ENCODE measurements at places on chromosomes 16 and 17.

DNA sequence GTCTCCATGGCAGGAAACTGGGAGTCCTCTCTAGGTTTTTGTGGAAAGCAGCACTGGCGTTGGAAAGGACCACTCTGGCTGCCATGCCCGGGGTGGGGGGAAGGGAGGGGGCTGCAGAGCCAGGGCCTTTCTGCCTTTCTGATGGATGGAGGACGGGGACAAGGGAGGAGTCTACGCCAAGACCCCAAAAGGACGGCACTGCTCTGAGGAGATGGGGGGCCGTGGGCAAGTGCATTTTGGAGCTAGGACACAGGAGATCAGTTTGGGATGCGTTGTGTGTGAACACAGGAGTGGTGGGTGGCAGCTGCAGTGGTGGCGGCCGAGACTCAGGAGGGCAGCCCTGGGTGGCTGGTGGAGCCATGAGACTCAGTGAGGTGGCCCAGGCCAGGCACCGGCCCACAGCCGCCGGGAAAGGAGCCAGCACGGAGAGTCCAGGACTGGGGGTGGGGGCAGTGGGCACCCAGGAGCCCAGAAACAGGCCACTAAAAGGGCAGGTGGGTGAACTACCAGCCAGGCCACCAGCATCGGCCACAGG is 2.0 kb downstream of the CENPX start:
- DNase-seq = no peak

GRCh38 chr16:81220349-81220748 is 18.1 kb upstream of the BCO1 start:
- DNase-seq = no peak

GRCh38 chr17:81870981-81871386 is at the start of gene ARHGDIA:
TSS of gene ARHGDIA (minus strand) at chr17:81871337. CDS start at chr17:81869930, 1,407 bp downstream.
- no peak for DNase-seq

- no peak for DNase-seq
Observed at GRCh38 chr17:39752241-39752881, 14.6 kb downstream of the GRB7 start.

DNA sequence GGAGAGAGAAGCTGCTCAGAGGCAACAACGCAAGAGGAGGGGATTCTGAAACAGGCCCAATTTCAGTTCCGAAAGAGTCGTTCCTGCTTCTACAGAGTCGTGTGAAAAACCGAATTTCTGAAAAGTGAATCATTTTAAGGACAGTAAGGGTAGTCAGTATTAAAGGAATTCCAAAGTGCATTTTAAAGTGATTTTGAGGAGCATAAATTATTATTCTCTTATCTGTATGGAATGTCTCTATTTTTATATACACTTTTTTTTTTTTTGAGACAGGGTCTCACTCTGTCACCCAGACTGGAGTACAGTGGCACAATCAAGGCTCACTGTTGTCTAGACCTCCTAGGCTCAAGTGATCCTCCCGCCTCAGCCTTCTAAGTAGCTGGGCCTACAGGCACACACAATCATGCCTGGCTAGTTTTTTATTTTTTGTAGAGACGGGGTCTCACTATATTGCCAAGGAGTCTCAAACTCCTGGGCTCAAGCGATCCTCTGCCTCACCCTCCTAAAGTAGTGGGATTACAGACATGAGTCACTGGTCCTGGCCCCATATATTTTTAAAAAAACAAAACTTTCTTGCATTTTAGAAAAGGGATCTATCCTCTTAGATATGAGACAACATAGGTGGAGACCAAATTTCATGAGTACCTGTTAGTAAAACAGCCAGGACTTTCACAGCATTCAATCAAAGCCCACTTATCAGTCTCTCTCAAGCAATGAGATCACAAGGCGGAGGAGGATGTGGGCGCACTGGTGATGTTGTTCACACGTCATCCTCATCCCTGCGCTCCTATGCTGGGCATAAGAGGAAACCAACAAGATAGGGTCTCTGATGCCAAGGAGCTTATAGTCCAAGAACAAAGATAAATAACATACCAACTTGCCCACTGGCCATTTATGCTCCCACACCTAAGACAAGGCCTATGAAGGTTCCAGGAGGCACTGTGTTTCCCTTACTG is 53.2 kb downstream of the SMG6 start:
- DNase-seq = no peak

- DNase-seq = peak; percentile 56
Observed at GRCh38 chr17:69012895-69013805, 47.6 kb downstream of the ABCA9 start.

GRCh38 chr17:74211912-74212208 is 1.5 kb upstream of the TTYH2 start:
- no peak for DNase-seq

GRCh38 chr16:56231-56927 is 2.8 kb downstream of the SNRNP25 start:
- no peak for DNase-seq

GRCh38 chr17:2706911-2707510 is 4.6 kb downstream of the CLUH start:
- DNase-seq = no peak

DNA sequence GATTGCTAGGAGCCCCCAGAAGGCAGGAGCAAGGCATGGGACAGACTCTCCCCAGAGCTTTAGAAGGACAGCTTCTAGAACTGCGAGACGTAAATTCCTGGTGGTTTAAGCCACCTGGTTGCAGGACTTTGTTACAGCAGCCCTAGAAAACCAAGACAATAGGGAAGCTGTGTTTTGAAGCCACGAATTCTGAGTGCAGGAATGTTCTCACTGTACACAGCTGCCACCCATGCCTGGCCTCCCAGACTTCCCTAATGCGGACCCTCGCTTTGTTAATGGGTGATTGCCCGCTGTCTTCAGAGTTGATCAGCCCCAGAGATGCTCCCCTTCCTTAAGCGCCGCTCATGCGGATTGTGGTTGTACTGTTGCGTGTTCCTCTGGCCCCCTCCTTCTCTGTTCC is 177.1 kb downstream of the MSI2 start:
- DNase-seq = no peak

- peak; percentile 55 for DNase-seq
Observed at GRCh38 chr17:77548967-77549366, 408.2 kb downstream of the SEC14L1 start.

- DNase-seq = no peak
Observed at GRCh38 chr16:75121949-75122568, 5.5 kb upstream of the LDHD start.

DNA sequence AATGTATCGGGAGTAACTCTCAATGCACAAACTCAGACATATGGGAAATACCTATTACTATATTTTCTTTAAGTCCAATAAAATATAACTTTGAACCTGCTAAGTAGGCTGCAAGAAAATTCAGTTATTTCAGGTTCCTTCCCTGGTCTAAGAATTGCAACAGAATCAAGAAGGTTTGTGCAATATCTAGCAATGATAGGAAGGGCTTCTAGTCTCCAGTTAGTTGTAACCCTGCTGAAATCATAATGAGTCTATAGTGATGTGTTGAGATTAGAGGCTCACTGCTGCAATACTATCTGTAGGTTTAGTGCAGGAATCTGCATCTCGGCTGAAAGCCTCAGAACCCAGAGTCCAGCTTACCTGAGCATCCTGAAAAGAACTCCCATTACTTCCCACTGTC is 110.5 kb downstream of the PMP22 start:
- DNase-seq = peak; percentile 23

- no peak for DNase-seq
Observed at GRCh38 chr16:80639636-80640035, 98.8 kb downstream of the DYNLRB2 start.

DNA sequence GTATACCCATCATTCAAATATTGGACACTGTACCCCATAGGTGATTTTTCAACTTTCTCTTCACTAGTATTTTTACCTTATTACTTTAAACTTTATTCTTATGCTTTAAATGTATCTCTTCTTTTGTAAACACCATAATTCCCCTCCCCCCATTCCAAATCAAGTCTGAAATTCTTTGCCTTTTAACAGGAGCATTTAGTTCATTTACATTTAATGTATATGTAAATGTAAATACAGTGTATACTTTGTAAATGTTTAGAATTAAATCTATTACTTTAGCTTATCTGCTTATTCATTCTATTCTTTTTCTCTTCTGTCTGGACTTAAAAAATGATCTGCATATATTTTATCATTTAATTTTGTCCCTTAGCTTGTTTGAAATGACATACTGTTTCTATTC is 30.0 kb upstream of the ADGRG1 start:
- DNase-seq = no peak

GRCh38 chr17:73284354-73284753 is 22.7 kb upstream of the CPSF4L start:
- DNase-seq = no peak

DNA sequence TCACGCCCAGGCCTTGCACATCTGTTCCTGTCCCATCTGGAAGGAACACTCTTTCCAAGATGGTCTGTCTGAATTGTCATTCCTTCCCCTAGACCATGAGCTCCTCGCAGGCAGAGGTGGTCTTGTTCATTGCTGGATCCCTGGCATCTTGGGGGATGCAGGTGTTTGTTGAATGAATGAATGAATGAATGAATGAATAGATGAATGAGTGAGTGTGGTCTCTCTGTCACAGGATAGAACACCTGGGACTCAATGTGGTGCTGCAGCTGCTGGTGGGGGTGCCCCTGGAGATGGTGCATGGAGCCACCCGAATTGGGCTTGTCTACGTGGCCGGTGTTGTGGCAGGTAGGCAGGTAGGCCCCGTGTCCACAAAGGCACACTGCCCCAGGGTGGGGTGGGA is 32.2 kb downstream of the RHBDL3 start:
- DNase-seq = no peak

GRCh38 chr16:56823081-56823733 is 41.8 kb upstream of the SLC12A3 start:
- no peak for DNase-seq

GRCh38 chr17:30000755-30001257 is 59.4 kb downstream of the EFCAB5 start:
- DNase-seq = no peak

GRCh38 chr16:87093804-87094555 is 223.2 kb downstream of the C16orf95 start:
- DNase-seq = no peak

- no peak for DNase-seq
Observed at GRCh38 chr16:47054306-47054705, 80.8 kb upstream of the DNAJA2 start.

DNA sequence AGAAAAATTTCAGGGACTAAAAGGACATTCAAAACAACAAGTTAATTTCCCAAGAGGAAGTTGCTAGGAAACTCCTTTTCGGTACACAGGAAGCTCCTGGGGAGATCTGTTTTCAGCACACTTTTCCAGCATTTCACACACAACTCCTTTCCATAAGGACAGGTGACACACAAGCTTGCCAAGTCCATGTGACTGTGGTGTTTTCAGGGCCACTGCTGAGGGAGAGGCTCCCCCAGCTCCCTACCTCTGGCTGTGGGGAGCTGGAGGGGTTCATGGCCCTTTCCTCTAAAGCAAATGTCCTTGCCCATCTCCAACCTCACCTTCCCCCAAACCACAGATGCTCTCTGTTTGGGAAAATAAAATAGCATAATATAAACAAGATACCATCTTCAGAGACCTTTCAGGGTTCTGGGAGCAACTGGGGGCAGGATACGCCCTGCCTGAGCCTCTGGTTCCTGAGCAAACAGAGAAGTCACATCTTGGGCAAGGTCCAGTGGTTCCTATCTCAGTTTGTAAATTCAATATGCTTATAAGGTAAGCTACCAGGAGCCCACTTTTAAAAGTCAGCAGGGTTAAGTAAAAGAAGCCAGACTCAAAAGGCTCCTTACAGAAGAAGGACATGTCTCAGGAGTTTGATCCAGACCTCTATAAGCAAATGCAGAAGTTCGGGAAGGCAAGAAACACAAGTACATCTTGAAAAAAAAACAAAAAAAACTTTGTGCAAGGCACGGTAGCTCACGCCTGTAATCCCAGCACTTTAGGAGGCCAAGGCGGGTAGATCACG is 3.0 kb downstream of the PDZD9 start:
- no peak for DNase-seq

GRCh38 chr16:28549301-28549899 is 4.3 kb upstream of the SGF29 start:
- DNase-seq = peak; percentile 56

DNA sequence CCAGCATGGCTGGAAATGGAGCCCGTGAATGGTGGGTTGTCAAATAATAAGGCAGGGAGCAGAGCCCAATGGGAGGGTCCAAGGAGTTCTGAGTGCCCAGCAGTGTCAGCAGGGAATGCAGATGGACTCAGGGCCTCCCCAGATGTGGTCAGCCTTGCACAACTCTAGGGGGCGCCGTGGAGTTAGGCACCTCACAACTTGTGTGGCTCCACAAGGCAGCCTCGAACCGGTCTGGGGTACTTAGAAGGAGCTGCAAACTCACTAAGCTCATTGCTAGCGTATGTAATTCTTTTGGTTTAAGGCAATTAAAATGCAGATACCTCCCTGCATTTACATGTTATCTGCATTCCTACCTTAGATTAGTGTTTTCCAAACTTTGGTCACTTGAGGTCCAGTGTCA is 18.1 kb downstream of the IRF8 start:
- DNase-seq = no peak

DNA sequence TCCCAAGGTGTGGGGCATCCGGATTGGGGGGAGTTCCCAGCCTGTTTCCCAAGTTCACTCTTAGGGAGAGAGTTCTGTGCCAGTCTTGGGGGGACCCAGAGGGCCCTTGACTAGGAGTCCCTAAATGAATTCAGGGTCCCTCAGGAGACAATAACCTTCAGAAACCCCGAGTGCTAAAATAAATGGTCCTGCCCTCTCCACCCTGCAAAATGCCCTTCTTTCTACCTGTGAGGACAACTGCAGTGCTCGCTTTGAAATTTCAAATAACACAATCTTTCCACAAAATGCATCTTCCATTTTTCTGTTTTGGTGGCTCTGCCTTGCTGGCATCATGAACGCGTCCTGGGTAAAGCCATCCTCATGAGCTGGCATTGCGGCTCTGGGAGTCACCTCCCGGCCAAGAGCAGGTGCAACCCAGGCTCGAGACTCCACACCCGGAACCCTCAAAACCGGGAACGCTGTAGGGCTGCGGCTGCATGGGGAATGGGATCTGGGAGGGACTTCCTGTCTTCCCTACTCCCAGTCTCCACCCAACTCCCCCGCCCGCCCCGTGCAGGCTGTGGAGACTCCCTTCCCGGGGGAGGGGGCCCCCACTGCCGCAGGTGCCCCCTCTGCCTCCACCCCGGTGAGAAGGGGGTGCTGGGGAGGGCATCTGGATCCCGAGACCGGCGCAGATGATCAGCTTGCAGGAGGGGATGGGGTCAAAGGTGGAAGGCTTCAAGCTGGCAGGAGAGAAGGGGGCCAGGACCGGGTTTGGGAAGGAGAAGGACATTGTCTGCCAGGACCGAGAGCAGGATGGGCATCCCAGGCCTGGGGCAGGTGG is at the start of gene ZNF205:
Gene ZNF205 (plus strand): TSS at position 529 of the 823 bp plus-strand sequence. CDS start 845 bp downstream, outside the sequence.
- DNase-seq = peak; percentile 65

DNA sequence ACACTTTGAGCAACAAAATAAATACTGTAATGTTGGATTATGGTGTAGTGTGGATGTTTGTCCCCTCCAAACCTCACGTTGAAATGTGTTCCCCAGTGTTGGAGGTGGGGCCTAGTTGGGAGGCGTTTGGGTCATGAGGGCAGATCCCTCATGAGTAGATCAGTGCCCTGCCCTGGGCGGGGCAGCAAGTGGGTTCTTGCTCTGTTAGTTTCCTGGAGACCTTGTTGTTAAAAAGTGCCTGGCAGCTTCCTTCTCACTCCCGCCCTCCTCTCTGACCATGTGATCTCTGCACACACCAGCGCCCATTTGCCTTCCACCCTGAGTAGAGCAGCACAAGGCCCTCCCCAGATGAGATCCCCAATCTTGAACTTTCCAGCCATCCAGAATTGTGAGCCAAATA is 67.7 kb downstream of the MPRIP start:
- DNase-seq = peak; percentile 19

All from suppressor macrophage treated with lipopolysaccharide for 4 hours (primary cell).